Fibroblast of skin of right biceps (primary cell): ENCODE measurements at places on chromosomes 11 and 22.

DNA sequence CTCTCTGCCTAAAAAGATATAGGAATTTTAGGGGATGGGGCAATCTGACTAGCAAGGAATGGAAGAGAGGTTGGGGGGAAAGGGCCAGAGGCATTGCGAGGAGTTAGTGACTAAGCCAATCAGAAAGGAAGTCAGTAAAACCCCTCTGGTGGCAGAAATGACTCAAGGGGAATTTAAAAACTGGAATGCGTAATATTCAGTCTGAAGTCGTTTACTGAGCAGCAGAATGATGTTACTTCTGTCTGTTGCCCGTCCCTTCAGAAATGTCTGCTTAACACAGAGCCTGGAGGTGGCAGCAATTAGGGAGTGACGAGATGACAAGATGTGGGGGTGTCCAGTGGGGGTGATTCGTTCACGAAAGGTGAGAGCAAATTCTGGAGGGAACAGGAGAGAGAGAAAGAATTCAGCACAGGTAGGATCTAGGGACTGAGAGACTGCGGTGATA lies 107.7 kb upstream of the CLMP start:
- peak; percentile 87 for DNase-seq

DNA sequence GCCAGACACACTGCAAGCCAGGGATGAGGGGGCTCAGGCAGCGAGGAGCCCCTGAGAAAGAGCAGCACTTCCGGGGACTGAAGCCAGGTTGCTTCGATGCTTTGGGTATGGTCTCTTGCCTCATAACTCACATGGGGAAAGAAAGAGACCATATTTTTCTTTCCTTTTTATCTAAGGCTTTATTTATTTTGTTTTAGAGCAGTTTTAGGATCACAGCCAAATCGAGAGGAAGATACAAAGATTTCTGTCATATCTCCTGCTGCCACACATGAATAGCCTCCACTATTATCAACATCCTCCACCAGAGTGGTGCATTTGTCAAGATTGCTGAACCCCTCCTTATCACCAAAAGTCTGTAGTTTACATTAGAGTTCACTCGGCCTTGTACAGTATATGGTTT lies 24.3 kb upstream of the ADSL start:
- no peak for DNase-seq

GRCh38 chr11:109859045-109859724 lies 234.0 kb upstream of the ZC3H12C start:
- DNase-seq: peak; percentile 85

- DNase-seq: no peak
These were observed 99.5 kb downstream of the RDX start for GRCh38 chr11:110196884-110197420.

GRCh38 chr22:43253839-43254238 lies 66.9 kb upstream of the TTLL12 start:
- no peak for DNase-seq

DNA sequence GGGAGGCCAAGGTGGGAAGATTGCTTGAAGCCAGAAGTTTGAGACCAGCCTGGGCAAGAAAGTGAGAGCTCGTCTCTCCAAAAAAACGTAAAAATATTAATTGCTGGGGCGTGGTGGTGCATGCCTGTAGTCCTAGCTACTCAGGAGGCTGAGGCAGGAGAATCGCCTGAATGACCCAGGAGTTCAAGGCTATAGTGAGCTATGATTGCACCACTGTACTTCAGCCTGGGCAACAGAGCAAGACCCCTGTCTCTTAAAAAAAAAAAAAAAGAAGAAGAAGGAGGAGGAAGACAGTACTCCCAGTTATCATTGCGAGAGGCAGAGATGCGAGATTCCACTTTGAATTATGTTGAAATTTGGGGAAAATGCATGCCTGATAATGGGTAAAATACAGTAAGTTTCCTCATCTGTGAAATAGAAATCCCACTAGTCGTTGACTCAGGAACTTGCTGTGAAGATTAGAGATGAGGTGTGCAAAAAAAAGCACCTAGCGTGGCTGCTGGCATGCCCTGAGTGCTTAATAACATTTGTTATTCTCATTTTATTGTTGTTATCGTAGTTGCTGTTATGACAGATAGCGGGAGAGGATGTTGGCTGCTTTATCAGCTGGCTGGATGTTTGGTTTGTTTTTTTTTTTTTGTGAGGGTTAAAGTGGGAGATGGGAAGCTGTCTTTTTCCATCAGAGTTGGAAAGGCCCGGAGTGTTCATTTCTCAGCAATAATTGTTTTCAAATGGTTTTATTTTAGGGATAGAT lies 33.4 kb downstream of the BCR start:
- no peak for DNase-seq

- DNase-seq: peak; percentile 5
These were observed 153.4 kb downstream of the CACNA1I start for GRCh38 chr22:39723899-39724351.

GRCh38 chr11:67054836-67055523 lies 1.7 kb upstream of the RHOD start:
- DNase-seq: peak; percentile 73

DNA sequence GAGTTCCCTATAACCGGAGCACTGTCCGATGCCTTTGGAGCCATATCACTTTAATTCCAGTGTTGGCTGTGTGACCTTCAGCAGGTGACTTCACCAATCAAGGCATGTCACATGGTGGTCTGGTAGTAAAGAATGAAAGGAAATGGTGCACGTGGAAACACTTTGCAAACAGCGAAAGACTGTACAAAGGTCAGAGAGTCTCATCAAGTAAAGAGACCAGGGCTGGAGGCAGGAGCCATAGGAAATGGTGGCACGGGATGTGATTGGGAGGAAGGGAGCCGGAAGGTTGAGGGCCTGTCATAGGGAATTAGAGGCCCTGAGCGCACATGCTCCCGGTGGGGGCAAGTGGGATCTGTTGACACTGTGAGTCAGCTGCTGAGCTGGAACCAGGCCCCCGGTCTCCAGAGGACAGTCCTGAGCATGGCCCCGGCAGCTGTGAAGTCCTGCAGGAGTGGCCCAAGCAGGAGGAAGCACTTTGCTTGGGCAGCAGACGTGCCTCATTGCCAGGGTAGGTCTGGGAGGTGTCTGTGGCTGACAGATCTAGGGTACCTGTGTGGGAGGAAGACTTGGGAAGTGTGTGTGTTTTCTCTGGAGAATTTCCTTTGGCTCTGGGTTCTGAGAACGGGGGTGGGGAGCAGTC lies 2.0 kb downstream of the DAGLA start:
- peak; percentile 37 for DNase-seq
